ENCODE measurements at places on chromosomes 3 and 15. TPM values are rescaled to one million over a fixed set of nuclear protein-coding genes. Genes with fewer than 3 reads are reported as not detected.

DNA sequence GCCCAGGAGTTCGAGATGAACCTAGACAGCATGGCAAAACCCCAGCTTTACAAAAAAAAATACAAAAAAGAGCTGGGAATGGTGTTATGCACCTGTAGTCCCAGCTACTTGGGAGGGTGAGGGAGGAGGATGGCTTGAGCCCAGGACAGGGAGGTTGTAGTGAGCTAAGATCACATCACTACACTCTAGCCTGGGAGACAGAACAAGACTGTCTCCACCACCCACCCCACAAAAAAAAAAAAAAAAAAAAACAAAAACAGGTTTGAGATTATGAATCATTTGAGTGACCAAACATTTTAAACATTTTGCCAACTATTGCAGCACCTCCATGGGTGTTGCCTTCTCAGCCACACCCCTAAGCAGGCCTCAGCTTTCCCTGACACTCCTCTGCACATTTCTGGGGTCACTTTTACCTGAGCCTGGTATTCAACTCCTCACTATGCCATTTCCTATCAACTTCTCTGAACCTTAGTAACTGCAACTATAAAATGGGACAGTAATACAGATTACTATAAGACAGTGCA is 41.8 kb downstream of the IL5RA start:
- DNase-seq = no peak

CHDH gene
- total RNA-seq = 0.08 TPM

DNA sequence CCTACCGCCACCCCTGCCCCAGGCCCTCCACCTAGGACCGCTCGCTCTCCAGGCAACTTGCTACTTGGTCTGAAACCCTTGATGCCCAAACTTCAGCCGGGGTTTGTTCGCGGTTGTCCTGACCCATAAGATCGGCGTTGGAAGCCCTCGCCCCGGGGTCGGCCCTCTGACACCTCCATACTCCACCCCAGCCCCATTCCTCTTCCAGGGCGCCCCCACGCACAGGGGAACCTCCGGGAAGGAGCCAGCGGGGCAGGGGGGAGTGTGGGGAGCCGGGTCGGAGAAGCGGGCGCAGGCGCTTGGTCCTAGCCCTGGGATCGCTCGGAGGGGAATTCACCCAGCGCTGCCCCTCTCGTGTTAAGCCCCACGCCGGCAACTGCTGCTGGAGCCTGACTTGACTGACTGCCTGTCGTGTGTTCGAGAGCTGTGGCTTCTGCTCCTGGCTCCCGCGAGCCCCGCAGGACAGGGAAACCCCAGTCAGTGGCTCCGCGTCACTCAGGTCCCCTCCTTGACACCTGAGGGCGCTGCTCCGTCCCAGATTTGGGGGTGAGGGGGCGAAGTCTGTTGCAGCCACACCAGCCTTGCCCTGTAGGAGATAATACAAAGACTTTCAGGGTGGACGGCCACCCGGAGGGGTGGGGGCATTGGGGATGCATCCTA is 675 bp downstream of the RYR3 start:
- no peak for DNase-seq

PRSS50 gene
- total RNA-seq = not detected

DNA sequence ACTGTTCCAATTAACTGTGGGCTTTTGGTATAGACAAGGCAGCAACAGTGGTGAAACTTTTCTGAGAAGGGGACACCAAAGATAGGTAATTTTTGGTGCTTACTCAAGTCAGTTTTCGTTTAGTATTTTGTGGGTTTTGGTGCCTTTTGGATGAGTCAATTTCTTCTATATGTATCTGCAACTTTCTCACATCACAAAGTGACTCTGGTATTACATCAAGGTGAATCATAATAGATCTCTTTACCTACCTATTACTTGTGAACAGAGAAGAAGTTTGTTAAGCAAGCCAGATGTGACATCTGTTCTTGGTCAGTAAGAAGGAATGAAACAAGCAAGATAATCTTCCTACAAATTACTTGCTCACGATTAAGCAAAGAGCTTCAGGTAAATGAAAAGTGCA is 732.4 kb upstream of the DPPA4 start:
- no peak for DNase-seq

DNA sequence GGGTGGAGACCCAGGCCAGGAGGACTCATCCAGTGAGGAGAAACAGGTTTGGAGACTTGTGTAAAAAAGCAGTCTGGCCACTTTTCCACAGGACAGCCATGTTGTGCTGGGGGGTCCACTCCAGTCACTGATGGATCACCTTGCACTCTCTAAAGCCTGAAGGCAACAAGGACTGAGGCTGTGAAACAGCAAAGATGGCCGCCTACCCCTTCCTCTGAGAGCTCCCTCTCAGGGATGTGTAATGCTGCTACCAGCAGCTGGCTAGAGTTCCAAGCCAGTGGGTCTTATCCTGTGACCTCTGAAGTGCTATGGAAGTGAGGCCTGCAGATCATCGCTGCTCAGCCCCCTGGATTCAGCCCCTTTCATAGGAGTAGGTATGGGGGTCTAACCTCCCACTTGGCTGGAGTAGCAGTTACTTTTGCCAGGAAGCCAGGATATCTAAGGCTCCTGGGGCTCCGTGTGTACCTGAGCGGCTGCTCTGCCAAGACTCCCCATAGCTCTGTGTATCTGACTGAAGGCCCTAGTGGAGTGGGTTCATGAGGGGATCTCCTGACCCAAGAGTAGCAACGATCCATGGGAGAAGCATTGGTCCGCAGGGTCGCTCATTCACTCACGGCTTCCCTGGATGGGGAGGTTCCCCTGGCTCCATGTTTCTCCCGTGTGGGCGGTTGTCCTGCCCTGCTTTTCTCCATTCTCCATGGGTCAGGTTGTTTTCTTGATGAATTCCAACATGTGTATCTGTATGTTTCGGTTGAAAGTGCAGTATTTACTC is 69.9 kb upstream of the TNFSF10 start:
- peak; percentile 36 for DNase-seq

PP2D1 gene
- total RNA-seq = not detected

DNA sequence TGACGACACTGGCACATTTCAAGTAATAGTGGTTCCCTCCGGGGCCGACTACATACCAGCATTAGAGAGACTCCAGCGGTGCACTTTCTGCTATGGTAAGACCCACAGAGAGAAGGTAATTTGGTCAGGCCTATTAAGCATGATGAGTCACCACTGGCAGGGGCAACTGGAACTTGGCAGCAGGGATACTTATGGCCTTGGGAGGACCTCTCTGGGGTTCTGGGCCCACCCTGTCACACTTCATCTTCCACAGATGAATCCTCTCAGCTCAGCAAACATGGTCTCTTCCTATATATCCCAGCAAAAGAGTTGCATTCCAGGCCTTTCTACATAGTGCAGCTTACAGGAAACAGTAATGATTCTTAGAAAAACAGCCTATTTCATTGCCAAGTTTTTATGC is 88.0 kb downstream of the PIK3R4 start:
- no peak for DNase-seq

- no peak for DNase-seq
Measured at GRCh38 chr15:62976301-62976881, 66.2 kb upstream of the TPM1 start.

DNA sequence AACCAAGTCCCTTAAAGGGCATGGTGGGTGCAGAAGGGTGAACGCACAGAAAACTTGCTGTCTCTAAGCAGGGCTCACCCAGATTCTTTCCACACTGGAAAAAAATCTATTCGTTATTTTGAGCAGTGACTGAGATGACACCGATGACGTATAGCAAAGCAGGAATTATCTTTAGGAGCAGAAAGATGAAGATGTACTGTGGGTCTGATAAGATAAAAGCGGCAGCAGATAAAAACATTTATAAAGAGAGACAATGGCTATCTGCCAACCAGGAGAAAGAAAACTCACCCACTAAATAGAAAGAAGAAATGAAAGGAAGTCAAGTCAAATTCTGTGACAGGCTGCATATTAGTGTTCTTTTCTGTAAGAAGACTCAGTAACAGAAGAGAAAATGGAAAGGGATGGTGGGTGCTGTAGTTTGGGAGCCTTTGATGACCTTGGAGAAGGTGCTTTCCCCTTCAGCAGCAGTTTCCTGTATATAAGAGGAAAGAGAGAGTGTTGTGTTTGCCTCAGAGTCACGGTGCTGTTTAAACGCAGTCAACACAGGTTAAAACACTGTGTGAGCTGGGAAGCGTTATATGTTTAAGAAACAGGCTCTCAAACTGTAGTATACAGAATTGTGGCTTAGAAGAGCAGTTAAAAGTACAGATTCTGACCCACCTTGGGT is 111.6 kb downstream of the AQP9 start:
- no peak for DNase-seq
